ENCODE measurements at places on chromosomes 5 and 9.

DNA sequence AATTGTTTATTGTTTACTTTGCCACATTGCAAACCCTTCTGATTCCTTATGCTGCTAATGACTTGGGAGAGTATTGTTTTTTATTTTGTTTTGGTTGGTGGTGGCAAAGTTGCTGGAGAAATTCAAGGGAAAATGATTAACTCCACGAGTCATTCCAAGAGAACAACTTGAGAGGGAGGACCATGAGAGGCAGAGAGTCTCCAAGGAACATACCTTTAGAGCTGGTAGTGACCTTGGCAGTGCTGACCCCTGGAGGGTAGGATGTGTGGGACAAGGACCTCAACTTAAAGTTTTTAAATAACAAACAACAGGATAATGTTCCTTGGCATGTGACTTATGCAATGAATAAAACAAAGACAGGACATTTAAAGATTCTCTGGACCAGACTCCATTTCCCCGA, 139.7 kb downstream of the LRRC70 start:
- no peak for DNase-seq

- DNase-seq = peak; percentile 13
Observed at GRCh38 chr9:129944506-129945116, 98.4 kb downstream of the FNBP1 start.

- no peak for DNase-seq
Observed at GRCh38 chr5:101543780-101544179, 640.7 kb upstream of the ST8SIA4 start.

- no peak for DNase-seq
Observed at GRCh38 chr5:1967736-1968135, 85.0 kb upstream of the IRX4 start.

- no peak for DNase-seq
Observed at GRCh38 chr5:59062986-59063683, 480.3 kb downstream of the RAB3C start.

DNA sequence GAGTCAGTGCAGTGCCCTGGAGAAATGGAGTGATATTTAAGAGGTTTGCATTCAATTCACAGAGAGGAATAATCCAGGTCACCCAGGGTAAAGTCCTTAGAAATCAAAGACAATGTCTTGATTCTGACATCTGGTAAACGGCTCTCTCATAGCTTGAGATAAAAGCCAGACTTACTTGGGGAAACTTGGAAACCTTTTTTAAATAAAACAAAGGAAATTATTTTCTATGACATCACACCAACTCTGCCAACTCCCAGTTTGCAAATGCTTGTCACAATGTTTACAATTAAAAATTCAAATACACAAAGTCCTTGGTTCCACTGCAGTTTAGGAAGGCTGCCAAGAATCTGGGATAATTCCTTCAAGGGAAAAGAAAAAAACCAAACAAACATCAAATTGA, 255.1 kb upstream of the NREP start:
- DNase-seq = no peak
